H7 (cell line): ENCODE measurements at places on chromosomes 6 and 20. TPM values are rescaled to one million over a fixed set of nuclear protein-coding genes. Genes with fewer than 3 reads are reported as not detected.

DNA sequence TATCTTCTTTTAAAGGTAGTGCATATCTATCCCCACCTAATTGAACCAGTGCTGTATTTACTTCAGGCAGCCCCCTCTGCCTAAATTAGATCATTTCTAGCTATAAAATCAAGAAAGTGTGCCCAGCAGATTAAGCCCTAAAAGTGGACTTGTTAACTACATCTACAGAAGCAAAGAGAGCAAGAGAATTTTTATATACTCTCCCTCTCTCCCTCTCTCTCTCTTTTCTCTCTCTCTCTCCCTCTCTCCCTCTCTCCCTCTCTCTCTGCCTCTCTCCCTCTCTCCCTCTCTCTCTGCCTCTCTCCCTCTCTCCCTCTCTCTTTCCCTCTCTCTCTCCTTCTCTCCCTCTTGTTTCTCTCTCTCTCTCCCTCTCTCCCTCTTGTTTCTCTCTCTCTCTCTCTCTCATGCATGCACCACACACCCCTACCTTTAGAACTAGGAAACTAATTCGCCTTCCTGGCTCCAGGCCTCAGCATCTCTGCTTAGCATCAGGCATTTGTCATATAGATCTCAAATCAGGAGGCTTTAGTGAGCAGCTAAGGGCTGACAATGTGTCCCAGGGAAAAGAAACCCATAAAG lies 71.4 kb downstream of the FOXA2 start:
- no peak for DNase-seq

- no peak for DNase-seq
These were observed 48.2 kb upstream of the TENT5A start for GRCh38 chr6:81800666-81801065.

DNA sequence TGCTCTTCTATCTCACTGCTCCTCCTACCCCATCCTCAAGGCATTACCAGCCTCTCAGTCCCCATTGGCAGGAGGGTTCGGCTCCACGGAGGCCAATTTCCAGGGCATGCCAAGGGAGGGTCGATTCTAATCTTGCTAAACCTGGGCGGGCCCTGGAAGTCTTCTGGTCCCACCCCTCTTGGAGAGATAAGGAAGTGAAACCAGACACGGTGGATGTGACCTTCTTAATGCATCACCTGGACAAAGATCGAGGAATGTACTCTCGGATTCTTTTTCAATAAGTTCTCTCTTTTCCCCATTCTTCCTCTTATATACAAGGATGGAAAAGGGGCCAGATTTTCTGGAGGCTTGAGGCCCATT lies 112.2 kb upstream of the ARMC2 start:
- DNase-seq = no peak

- no peak for DNase-seq
These were observed 49.9 kb downstream of the CLIC5 start for GRCh38 chr6:45965792-45966191.

DNA sequence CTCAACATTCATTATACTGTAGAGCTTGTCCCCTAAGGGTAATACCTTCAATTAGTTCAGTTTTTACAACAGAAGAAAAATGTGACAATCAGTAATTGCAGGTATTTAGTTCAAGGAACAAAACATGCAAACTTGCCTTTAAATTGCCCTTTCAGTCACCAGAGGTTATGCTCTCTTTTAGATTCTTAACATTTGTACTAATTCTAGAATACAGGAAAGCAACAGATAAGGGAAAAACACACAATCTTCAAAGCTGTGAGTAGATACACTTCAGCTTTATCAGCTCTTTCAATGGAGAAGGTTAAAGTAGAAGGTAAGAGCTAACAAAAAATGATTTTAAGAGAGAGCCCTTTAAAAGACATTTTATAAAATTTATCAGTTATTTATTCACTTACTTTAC lies 173.1 kb downstream of the HS3ST5 start:
- no peak for DNase-seq

DNA sequence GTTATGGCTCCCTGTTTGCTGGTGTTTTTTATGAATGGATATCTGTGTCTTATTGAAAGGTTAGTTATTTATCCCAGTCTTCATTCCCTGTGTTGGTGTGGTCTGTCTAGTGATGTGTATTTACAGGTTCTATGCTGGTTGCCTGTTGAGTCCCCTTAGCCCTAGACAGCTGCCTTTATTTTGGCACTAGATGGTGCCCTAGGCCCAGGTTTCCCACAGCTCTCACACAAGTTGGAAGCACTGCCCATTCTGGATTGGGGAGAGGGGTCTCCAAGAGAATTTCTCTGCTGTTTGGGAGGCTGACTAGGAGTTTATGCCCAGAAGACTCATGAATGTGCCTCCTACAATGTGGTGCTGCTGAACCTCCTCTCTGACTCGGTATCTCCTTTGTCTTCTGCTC lies 12.4 kb downstream of the GRM1 start:
- DNase-seq = peak; percentile 12

GRCh38 chr6:16787128-16787682 lies 25.9 kb upstream of the ATXN1 start:
- DNase-seq = no peak

GRCh38 chr6:169851641-169852503 lies 100.5 kb downstream of the ERMARD start:
- DNase-seq = peak; percentile 63

DNA sequence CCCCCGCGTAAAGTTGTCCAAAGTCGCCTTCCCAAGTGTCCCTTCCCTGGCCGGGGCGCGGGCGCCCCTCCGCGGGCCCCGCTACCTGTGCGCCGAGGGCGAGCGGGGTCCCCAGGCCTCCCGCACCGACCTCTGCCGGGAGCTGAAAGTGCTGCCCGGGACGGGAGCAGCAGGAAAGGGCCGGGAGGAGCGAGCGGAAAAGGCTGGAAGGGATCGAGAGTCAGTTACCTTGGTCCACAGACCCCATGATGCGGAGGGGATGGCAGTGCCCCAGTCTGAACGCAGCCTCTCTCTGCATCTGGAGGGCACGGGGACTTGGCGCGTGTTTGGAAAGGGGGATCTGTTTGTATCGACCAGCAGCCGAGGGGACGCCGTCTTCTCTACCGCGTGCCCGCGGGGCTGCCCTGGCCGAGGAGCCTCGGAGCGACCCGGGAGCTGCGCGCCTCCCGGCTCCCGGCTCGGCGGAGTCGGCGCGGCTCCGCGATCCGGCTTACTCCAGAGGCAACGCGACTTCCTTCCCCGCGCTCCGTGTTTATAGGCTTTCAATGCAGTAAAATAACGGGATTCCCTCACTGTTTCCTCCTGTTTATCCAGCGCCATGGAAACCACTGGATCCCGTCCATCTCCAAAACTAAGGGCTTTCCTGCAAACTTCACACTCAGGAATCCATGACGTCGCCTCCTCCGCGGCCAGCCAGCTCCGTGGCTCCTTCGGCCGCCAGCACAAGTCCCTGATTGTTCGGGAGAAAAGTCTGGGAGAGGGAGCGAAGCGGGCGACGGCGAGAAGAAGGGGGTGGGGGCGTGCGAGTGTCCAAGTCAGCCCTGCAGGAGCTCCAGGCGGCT lies 20.0 kb upstream of the NFATC2 start:
- peak; percentile 88 for DNase-seq

- peak; percentile 66 for DNase-seq
These were observed 44.4 kb downstream of the DTD1 start for GRCh38 chr20:18632196-18632789.

DNA sequence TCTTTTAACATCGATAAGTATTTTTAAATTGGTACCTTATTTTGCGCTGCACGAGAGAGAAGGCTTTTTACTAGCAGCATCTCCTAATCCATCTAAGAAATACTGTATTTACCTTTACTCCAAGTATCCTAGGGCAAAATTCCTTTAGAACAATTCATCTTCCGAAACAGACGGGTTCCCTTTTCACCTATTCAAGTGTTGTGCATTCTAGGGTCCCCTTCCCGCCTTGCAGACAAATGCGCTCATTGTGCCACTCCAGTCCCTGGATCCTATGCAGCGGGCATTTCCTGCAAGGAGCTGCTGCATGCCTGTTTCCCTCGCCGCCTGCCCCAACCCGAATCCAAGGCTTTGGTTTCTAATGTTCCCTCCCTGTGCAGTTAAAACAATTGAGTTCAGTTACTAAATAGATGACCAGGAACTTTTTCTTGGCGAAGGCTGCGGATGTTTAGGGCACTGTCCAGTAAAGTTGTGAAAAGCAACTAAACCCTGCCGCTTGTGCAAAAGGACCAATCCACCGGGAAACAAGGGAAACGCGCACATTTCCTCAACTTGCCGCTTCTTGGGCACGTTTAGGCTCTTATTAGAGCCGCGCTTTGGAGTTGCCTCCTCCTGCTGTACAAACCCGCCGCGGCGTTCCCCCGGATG lies 556 bp upstream of the SCAF8 start:
- peak; percentile 68 for DNase-seq

GRCh38 chr20:50759678-50760077 lies 28.3 kb downstream of the PARD6B start:
- no peak for DNase-seq

DNA sequence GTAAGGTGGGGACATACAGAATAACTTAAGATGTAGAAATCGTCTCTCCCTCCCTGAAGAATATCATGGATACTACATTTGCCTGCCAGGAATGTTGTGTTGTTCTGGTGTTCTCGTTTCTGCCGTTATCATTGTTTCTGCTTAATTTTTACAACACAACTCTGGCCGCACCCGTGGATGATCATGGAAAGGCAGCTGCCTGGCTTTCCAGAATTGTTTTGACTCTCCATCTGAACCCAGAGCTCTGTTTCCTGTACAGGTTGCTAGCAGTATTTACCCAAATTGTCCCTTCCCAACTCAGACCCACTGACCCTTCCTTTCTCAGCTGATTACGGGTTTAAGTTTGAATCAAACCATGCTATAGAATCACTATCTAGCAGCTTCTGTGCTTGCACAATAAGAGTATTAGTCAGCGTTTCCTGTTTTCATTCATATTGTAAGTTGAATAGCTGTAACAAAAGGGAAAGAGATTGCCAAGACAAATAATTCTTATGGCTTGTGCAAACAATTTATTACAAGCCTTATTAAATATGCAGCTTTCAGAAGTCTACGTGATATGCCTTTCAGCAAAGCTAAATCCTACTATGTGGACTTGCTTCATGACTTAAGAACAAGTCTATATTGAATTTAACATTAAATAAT lies 139.0 kb downstream of the MTHFD1L start:
- DNase-seq = no peak

- DNase-seq = peak; percentile 43
These were observed 38.2 kb upstream of the FRMD1 start for GRCh38 chr6:168116975-168117899.

GRCh38 chr20:46304361-46304760 lies 3.9 kb downstream of the CDH22 start:
- DNase-seq = no peak

- no peak for DNase-seq
These were observed 129.5 kb upstream of the ARG1 start for GRCh38 chr6:131443514-131443913.

SLC16A10 gene
- total RNA-seq = 5.1 and 7.9 TPM in 2 replicates

BPI gene
- total RNA-seq = not detected in 2 replicates

PNPLA1 gene
- total RNA-seq = not detected in 2 replicates

GNAS-AS1 gene
- total RNA-seq = 0.24 and 0.26 TPM in 2 replicates

CPNE1 gene
- 108 and 126 TPM in 2 replicates for total RNA-seq

CLPSL1 gene
- not detected in 2 replicates for total RNA-seq
